Stimulated activated CD8-positive, alpha-beta memory T cell treated with anti-CD3 and anti-CD28 coated beads, Interleukin-15, amount 100 ng/mL, for 24 hours (primary cell): ENCODE measurements at places on chromosomes 1 and 21.

- no peak for DNase-seq
These were observed 315.9 kb downstream of the CAMTA1 start for GRCh38 chr1:7101187-7101586.

DNA sequence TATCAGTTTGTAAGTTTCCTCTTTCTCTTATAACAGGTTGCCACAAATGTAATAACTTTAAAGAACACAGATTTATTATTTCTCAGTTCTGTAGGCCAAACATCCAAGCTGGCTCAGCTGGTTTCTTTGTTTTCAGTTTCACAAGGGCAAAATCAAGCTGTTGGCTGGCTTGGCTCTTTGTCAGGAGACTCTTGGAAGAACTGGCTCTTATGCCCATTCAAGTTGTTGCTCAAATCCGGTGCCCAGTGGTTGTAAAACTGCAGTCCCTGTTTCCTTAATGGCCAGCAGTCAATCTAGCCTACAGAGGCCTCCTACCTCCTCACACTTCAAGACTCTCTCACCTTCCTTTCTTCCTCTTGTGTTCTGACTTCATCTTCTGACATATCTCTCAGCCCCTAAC is 1171.0 kb downstream of the MRPL39 start:
- no peak for DNase-seq

GRCh38 chr1:86951430-86951829 is 37.0 kb downstream of the HS2ST1 start:
- no peak for DNase-seq

- no peak for DNase-seq
These were observed 12.7 kb upstream of the FOXE3 start for GRCh38 chr1:47403321-47403910.

GRCh38 chr1:175669569-175669968 is 73.8 kb downstream of the TNR start:
- no peak for DNase-seq

DNA sequence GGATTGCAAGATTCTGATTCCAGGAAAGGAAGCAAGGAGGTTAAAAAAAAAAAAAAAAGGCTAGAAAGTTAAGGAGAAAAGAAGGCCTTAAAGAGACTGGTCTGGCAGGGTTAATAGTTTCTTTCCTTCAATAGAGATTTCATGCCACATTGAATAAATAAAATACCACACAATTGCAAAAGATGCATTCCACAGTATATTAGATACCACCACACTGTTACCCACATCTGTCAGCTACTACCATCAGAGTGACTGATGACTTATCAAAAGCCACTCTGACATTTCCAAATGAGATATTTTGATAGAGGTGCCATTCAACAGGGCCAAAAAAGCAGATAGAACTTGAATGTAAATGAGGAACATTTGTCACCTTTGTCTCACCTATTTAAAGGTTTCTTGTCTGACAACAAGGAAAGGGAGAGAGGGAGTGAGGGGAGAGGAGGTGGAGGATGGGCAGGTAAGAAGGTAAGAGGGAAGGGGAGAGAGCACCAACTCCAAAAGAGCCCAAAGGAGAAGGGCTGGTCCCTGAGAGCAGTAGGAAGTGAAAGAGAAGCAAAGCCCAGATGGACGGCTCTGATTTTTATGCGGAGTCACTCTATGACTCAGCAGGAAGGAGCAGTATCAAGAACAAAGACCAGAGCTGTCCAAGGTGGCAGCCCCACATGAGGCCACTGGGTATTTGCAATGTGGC is 38.3 kb downstream of the LRRN2 start:
- DNase-seq = no peak

DNA sequence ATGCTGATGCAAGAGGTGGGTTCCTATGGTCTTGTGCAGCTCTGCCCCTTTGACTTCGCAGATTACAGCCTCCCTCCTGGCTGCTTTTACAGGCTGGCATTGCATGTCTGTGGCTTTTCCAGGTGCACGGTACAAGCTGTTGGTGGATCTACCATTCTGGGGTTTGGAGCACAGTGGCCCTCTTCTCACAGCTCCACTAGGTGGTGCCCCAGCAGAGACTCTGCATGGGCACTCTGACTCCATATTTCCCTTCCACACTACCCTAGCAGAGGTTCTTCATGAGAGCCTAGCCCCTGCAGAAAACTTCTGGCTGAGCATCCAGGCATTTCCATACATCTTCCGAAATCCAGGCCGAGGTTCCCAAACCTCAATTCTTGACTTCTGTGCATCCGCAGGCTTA is 989.0 kb downstream of the PLA2G4A start:
- DNase-seq = no peak

- DNase-seq = no peak
These were observed 307.1 kb downstream of the CTH start for GRCh38 chr1:70718086-70718630.

DNA sequence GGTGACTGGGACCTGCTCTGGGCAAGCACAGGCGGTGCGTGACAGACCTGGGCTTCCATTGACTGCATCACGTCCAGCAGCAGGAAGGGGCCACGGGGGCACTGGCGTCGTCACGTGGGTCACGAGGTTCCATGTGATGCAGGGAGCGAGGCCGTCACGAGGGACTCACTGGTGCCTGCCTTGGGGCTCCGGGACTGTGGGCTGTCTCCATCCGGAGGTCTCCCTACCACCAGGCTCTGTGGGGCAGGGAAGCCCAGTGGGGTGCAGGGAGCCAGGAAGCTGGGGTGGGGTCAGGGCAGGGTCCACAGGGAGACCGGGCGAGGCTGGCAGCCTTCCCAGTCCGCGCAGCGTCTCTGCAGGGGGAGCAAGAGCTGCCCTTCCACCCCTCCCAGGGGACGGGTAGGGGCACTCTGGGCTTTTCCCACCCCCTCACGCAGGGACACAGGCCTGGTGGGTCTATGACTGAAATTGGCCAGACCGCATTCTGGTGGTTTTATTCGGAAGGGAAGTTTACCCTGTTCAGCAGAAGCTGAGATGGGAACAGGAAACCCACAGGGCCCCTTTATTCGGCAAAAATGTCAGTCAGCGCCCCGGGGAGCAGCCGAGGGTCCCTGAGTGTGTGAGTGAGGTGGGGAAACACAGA is 416 bp upstream of the TNFRSF14 start:
- peak; percentile 55 for DNase-seq

GRCh38 chr1:183030053-183030452 is 6.8 kb downstream of the LAMC1 start:
- no peak for DNase-seq

- DNase-seq = no peak
These were observed 153.4 kb downstream of the ZC3H11B start for GRCh38 chr1:219459351-219460080.

- DNase-seq = no peak
These were observed 194.8 kb downstream of the PTPRU start for GRCh38 chr1:29431138-29431537.

DNA sequence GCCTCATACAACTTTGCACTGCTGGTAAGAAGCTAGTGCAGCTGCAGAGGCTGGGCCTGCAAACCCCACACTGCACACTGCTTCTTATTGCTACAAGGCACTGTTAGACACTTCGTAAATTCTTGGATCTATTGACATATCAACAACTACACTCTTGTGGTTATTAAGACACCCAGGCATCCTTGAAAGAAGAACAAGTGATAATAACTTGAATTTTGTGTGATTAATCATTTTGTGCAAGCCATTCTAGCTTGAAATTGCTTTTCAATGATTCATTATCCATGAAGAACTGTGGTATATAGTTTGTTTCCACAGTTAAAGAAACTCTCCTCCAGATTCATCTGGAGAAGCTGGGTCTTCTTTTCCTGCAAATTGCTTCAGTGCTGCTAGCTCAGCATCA is 33.7 kb upstream of the IFI44L start:
- no peak for DNase-seq

- DNase-seq = no peak
These were observed 3.9 kb upstream of the EFNA1 start for GRCh38 chr1:155123801-155124200.

DNA sequence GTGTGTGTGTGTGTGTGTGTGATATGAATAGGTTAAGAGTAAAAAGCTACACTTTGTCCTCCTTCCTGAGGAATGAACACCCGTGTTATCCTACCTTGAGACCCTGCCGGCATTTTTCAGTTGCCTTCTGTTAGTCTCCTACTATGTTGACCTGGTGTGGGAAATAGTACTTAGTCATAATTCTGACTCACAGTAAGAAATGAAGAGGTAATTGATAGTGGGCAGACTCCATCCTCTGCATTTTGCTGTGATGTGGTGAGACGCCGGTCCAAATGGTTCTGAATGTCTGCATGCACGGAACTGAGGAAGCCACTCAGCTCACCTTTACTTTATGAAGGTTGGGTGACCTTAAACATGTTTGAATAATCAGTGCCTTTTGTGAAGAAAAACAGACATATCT is 12.6 kb downstream of the CD101 start:
- DNase-seq = no peak

- DNase-seq = no peak
These were observed 321.0 kb downstream of the TM2D1 start for GRCh38 chr1:61403679-61404596.

- DNase-seq = no peak
These were observed 54.4 kb upstream of the SCMH1 start for GRCh38 chr1:41296506-41296905.

- DNase-seq = no peak
These were observed 252.4 kb downstream of the FGGY start for GRCh38 chr1:59549066-59549837.

GRCh38 chr1:218845589-218845988 is 328.1 kb upstream of the LYPLAL1 start:
- DNase-seq = no peak
